ENCODE measurements at places on chromosomes 4 and X.

DNA sequence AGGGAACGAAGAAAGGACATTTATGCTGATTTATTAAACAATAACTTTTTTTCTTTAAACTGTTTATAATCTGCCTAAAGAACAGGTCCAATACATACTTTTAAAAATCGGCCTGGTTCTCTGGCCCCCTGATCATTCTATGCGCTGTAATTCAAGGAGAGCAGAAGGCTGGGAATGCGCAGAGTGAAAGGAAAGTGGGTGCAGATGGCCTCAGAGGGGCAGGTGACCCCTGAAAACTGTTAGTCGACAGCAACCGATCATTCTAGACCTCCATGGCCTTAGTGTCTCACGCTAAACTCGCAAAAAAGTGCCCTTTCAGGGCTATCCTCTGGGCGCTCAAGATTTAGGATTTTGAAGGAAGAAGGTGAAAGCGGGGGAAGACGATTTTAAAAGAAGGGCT, 2.2 kb downstream of the PDE5A start:
- DNase-seq = no peak

DNA sequence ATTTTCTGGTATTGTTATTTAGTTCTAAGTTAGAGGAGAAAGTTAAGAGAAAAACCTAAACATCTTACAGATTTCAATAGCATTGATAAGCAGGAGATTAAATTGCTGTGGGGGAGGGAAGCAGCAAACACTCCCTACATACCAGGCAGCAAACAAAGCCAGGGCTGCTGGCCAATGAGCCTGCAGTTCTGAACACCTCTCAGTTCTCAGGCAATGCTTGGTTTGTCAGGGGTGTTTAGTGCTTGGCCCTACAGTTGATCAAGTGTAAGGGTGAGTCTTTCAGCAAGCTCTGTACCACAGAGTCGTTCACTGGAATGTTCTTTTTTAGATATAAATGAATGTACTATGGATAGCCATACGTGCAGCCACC, 38.6 kb downstream of the EGFL6 start:
- DNase-seq = no peak

GRCh38 chr4:15587649-15588048, 67.5 kb downstream of the FBXL5 start:
- no peak for DNase-seq

DNA sequence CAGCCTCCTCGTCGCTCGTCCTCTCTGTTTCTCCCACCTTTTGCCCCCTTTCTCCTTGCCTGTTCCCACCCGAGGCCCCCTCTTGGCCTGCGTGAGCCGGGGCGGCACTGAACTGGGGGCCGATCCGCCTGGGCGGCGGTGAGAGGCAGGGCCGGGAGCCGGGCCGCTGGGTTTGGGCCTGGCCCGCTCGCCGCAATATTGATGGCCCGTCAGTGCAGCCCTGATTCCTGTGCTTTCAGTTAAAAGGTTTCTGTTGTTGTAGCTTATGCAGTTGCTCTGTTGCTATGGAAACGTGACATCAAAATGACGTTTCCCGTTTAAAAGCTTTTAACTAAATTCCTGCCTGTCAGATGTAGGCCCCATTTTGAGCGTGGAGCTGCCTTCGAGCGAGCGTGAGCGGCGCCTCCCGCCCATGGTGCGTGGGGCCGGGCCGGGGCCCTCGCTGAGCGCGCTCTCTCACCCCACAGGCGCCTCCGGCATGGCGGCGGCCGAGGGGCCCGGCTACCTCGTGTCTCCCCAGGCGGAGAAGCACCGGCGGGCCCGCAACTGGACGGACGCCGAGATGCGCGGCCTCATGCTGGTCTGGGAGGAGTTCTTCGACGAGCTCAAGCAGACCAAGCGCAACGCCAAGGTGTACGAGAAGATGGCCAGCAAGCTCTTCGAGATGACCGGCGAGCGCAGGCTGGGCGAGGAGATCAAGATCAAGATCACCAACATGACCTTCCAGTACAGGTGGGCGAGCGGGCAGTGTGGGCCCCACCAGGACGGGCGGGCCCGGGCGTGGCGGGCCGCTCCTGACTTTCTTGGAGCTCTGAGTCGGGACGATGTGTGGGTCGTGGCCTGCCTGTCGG, at the start of gene MSANTD1:
MSANTD1 (plus strand) TSS at position 349 of the 851 bp plus-strand sequence; CDS start at position 413, 64 bp downstream.
- no peak for DNase-seq

DNA sequence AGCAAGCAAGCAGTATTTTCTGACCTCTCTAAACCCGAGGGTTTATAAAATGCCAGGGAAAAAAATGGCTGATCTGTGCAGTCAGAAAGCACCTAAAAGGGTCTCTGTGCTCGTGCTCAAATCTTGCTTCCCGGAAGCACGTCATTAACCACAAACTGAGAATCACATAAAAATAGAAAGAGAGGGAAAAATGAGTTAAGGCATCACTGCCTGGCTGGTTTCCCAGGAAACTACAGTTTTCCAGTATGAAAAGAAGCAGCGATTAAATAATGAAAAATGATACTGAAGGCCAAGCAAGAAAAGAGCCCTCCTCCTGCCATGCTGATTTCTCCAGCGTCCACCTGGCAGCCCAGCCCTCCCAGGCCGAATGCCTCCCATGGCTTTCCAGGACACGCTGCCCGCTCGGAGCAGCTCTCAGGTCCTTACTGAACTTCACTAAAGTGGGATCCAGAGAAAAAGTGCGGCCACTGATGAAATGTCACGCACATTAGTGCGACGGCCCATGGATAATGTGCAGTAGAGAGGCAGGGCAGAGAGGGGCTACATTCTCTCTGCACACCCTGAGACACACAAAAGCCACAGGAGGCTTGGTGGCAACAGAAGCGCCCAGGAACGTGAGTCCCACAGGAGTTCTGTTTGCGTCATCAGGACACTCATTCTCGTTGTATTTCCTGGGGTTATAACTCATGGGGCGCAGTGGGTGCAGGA, 80.4 kb downstream of the WFS1 start:
- DNase-seq = no peak

DNA sequence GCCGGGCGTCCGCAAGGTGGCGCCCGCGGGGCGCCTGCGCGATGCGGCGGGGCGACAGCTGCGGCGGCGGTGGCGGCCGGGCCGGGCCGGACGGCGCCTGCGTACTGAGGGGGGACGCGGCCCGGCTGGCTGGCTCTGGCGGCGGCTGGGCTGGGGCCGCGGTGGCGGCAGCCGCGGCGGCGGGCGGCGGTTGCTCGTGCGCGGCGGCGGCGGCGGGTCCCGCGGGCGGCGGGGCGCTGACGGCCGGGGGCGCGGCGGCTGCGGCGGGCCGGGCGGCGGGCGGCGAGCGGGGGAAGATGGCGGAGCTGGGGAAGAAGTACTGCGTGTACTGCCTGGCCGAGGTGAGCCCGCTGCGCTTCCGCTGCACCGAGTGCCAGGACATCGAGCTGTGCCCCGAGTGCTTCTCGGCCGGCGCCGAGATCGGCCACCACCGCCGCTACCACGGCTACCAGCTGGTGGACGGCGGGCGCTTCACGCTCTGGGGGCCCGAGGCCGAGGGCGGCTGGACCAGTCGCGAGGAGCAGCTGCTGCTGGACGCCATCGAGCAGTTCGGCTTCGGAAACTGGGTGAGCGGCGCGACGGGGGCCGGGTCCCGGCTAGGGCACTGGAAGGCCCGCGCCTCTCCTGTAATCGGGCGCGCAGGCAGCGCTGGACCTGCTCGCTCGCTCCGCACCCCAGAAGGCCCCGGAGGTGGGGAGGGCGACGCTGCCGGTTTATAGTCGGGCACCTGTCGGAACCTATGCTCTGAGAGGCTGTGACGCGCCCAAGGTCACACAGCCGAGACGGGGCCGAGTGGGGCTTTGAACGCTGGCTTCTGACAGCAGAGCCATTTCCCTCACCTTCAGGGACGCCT, at the start of gene TADA2B:
TADA2B (plus strand) TSS at position 89 of the 853 bp plus-strand sequence; CDS start at position 297, 208 bp downstream.
- peak; percentile 29 for DNase-seq

DNA sequence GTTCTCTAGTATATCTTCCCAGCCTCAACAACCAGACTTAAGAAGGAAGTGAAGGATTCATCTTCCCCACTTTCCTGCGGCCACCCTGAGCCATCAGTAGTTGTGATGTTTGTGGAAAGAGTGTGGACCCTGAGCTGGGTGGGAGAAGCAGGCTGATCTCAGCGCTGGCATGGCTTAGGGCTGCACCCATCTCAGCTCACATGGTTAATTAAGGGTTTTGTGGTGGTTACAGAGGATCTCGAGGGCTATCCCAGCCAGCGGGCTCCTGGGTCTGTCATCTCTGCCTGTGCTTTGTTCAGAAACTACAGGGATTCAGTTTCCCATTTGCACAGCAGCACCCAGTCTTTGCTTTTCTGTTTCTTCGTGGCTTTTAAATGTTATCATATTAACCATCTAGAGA, 163.4 kb downstream of the PTTG2 start:
- DNase-seq = no peak

- no peak for DNase-seq
Observed at GRCh38 chr4:113383111-113383785, 333.8 kb downstream of the ANK2 start.

- DNase-seq = no peak
Observed at GRCh38 chrX:18793601-18794089, 86.2 kb downstream of the PPEF1 start.

DNA sequence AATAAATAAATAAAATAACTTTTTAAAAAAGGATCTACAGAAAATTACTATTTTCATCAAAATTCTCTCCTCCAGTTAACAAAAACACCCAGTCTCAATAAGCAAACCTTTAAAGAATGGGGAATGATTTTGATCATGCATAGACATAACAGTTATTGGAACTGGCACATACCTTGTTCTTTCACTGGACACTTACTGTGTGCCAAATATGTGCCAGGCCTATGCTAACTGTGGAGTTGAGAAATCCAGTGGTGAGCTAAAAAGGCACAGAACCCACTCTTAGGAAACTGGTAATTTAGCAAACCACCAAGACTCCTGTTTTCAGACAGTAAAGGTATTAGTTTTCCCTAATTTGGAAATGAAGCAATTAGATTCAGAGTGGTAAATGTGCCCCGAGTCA, 39.1 kb downstream of the CLOCK start:
- DNase-seq = no peak

DNA sequence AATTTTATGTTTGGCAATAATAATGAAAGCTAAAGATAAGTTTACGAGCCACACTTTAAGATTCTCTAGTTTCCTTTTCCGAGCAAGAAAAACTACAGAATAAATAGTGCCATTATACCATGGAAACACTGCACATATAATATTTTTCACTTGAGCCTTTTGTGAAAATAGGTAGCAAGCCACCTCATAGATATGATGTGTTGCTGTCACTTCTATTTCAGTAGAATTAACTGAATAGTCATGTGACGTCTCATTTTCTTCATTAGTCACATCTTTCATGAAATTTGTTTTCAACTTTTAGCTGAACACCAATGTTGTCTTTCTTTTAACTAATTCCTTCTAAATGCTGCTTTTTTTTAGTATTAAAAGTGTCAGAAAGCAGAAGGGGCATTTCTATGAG, 574.3 kb downstream of the INPP4B start:
- DNase-seq = no peak

DNA sequence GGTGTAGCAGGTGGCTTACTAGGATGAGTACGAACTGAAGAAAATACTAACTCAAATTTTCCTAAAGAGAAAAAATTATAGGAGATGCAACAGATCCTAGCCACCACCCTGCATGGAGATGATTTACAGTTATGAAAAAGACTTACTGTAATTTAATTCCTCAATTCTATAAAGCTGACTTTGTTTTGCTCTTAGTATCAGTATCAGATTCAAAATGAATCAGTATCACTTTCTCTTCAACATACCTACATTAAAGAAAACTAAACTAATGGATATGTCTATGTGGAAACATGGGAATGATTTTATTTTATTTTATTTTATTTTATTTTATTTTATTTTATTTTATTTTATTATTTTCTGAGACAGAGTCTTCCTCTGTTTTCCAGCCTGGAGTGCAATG, 525.8 kb downstream of the NLGN4X start:
- no peak for DNase-seq

GRCh38 chr4:16001484-16001858, 38.5 kb upstream of the FGFBP2 start:
- DNase-seq = peak; percentile 5

- no peak for DNase-seq
Observed at GRCh38 chr4:90648791-90649190, 521.6 kb downstream of the CCSER1 start.

DNA sequence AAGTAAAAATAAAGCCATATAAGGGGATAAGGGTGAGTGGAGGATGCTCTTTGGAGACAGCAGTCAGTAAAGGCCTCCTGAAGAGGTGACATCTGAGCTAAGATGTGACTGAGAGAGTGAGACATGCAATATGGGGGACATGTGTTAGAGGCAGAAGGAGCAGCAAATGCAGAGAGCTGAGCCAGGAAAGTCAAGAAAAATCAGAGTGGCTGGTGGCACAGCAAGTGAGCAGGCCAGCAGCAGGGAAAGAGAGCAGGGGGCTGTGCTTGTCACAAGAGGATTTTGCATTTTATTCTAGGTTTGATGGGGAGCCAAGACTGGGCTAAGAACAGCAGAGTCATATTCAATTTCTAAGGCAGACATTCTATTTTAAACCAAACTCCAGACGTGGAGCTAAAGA, 394.5 kb downstream of the KCNIP4 start:
- DNase-seq = no peak

- peak; percentile 66 for DNase-seq
Observed at GRCh38 chrX:1246816-1247215, 21.8 kb upstream of the CSF2RA start.

GRCh38 chr4:140755774-140756318, 339 bp downstream of the TBC1D9 start:
- DNase-seq = no peak

- DNase-seq = peak; percentile 13
Observed at GRCh38 chr4:111283066-111283677, 660.3 kb upstream of the PITX2 start.

GRCh38 chrX:48002319-48002718, 1.5 kb downstream of the ZNF182 start:
- DNase-seq = no peak

DNA sequence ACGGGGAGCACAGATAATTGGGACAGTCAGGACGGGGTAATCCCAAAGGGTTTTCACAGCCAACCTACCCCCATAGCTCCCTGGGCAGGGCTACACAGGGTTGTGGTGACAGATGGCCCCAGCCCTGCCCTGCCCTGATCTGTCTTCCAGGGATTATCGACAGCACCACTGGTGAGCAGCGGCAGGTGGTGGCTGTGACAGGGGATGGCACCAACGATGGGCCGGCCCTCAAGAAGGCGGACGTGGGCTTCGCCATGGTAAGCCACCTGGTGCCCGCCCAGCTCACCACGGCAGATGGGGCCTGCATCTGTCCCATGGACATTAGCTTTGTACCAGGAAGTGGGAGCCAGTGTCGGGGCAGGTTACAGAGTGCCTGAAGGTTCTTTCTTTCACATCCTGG, 39.3 kb downstream of the ATP2B3 start:
- DNase-seq = no peak

GRCh38 chr4:154953691-154954090, 172.6 kb downstream of the RBM46 start:
- DNase-seq = no peak

GRCh38 chr4:156660465-156660864, 311.1 kb downstream of the PDGFC start:
- DNase-seq = no peak

GRCh38 chrX:135531813-135532212, 11.4 kb downstream of the INTS6L start:
- DNase-seq = no peak
